ENCODE measurements at places on chromosomes 16 and 17.

GRCh38 chr17:29892201-29892600, 37.8 kb downstream of the SSH2 start:
- no peak for DNase-seq

DNA sequence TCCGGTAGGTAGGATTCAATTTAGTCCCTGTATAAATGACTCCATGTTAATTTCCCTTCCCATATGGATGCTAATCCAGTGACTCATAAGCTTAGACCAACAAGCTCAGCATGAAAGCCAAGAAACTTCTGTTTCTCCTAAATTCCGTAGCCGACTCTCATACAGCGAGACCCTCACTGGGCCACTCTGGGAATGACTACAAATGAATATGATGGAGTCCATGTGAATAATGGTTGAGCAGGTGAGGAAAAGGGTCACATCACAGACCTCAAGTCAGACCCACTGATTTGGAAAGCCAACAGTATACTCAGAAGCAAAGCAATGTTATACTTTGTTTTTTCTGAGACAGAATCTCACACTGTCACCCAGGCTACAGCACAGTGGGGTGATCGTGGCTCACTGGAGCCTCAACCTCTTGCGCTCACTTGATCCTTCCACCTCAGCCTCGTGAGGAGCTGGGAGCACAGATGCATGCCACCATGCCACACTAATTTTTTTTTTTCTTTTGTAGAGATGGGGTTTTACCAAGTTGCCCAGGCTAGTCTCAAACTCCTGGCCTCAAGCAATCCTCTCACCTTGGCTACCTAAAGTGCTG, 14.6 kb downstream of the RSL1D1 start:
- DNase-seq = no peak

GRCh38 chr17:63041722-63042121, 75.7 kb downstream of the TANC2 start:
- no peak for DNase-seq

GRCh38 chr16:58421059-58421458, 28.8 kb downstream of the GINS3 start:
- no peak for DNase-seq

- no peak for DNase-seq
Measured at GRCh38 chr16:82560805-82561325, 65.9 kb upstream of the CDH13 start.

DNA sequence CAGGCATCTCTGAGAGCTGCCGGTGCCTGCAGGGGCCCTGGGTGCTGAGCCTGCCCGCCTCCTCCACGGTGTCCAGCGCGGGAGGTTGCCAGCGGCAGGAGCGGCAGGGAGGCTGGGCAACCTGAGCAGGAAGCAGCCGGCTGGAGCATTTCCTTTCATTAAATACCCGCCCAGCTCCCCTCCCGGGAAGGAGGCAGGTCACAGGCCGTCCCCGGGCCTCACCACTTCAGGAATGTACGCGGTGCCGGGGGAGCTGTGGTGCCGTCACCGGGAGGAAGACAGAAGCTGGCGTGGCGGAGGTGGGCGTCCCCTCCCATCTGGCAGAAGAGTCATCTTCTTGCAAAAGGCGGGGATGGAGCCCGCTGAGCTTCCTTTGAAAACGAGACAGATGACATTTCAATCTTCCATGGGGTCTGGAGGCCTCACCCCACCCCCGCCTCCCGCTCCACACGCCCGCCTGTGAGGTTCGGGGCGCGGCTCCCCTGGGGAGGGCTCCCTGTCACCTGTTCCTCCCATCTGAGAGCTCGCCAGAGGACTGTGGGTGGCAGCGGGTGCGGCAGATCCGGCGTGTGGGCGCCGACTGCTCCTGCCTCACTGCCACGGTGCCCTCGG, 16.0 kb downstream of the SOX8 start:
- peak; percentile 38 for DNase-seq

GRCh38 chr16:14211856-14212543, 140.9 kb downstream of the MRTFB start:
- DNase-seq = no peak

- DNase-seq = no peak
Measured at GRCh38 chr17:57705921-57706695, 39.0 kb downstream of the CCDC182 start.

GRCh38 chr17:72486806-72487205, 366.0 kb downstream of the SOX9 start:
- no peak for DNase-seq

GRCh38 chr17:14373614-14374259, 72.9 kb downstream of the HS3ST3B1 start:
- no peak for DNase-seq

GRCh38 chr17:921161-921560, 58.4 kb downstream of the NXN start:
- no peak for DNase-seq

DNA sequence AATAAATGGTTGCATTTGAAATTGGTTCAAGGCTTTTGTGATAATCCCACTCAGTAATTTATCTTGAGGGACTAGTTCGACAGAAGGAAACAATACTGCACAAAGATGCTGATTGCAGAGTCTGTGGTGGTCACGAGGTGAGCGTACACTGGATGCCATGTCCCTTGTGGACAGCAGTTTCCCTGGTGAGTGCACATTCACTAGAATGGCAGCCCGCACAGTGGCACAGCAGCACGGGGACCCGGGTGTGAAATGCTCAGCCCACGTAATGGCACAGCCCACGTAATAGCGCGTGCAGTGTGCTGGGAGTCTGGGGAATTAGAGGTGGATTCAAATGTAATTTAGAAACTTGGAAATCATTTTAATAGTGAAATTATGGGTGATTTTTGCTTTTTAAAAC, 154.0 kb downstream of the LGALS9B start:
- DNase-seq = no peak

DNA sequence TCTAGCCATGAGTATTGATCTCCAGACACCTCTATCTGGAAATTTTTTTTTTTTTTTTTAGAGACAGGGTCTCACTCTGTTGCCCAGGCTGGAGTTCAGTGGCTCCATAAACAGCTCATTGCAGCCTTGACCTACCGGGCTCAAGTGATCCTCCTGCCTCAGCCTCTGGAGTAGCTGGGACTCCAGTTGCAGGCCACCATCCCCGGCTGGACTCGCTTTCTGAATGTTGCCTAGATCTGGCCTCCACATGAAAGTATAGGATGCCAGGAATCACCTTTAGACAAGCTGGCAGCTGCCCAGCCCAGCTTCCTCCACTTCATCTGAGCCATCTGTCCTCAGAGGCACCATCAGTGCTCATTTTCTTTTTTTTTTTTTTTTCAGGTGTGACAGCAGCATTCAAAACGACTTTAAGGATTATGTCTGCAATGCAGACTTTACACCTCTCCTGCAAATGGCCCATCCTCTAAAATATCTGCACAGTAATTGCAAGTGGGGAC, 6.4 kb upstream of the PRR14 start:
- no peak for DNase-seq

DNA sequence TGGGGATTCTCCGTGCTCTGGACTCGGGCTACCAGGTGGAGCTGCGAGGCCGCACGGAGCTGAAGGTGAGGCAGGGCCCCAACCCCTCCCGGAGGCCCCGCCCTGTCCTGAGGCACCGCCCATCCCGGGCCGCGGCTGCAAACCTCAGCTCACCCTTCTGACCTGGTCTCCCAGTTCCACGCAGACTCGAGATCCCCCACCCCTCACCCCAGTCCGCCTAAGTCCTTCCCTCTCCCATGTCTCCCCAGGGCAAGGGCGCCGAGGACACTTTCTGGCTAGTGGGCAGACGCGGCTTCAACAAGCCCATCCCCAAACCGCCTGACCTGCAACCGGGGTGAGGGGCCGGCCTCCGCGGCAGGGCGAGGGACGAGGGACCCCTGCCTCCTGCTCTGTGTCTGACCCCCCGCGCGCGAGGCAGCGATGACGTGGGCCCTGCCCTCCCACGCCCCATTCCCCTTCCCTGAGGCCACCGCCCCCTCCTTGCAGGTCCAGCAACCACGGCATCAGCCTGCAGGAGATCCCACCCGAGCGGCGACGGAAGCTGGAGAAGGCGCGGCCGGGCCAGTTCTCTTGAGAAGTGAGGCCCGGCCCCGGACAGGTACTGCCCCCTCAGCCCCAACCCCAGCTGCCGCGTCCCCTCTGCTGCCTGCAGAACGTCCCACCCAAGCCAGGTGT, 13.7 kb downstream of the GUCY2D start:
- DNase-seq = no peak

GRCh38 chr17:17511293-17511741, 15.1 kb upstream of the RASD1 start:
- no peak for DNase-seq

- peak; percentile 46 for DNase-seq
Measured at GRCh38 chr16:23694644-23695373, 16.1 kb downstream of the PLK1 start.

- no peak for DNase-seq
Measured at GRCh38 chr17:31744511-31744951, 114.5 kb downstream of the COPRS start.

- no peak for DNase-seq
Measured at GRCh38 chr17:35890774-35891155, 10.6 kb upstream of the CCL5 start.

- no peak for DNase-seq
Measured at GRCh38 chr16:57685633-57686032, 9.0 kb upstream of the DRC7 start.

GRCh38 chr16:50490828-50491227, 57.4 kb upstream of the NKD1 start:
- DNase-seq = no peak

- no peak for DNase-seq
Measured at GRCh38 chr16:80509872-80510271, 30.9 kb upstream of the DYNLRB2 start.

- DNase-seq = peak; percentile 59
Measured at GRCh38 chr17:29572691-29573557, 4.4 kb downstream of the TP53I13 start.

DNA sequence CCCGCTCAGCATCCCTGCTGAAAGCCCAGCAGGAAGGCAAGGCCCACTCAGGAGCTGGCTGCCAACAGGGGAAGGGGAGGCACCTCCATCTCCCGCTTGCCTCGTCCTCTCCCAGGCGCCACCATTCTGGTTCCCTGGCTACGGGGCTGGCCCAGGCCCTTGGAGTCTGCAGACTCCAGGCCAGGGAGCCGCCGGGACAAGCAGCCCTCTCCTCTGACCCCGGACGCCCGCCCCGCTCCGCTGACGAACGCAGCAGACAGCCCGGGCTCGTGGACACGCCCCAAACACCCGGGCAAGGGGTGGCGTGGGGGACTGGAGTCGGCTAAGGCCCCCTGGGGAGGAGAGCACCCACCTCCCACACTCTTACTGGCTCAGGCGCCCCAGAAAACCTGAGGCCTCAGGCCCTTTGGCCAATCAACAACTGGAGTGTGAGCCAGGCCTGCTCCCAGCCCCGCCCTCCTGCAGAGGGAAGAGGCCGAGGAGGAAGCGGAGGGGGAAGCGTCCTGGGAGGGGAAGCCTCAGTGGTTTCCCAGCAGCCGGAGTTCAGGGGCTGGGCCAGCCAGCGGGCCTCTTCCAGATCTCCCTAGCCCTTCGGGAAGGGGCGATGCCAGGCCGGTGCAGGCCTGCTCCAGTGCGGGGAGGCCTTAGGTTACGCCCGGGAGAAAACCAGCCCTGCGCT, 4.2 kb downstream of the MNT start:
- peak; percentile 71 for DNase-seq

DNA sequence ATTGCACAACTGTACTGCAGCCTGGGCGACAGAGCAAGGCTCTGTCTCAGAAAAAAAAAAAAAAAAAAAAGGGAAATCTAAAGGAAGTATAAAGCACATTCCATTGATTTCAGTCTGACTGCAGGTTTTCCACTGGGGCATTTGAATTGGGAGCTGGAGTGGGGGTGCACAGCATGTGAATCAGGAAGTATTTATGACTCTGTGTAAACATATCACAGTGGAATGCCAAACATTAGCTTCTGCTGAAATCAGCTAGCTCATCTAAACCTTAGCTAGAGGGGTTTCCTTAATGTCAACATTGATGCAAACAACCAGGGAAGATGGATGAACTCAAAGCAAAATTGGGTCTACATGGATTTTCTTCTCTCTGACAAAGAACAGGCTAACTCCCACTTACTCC, 641.0 kb upstream of the EEF2KMT start:
- no peak for DNase-seq

- no peak for DNase-seq
Measured at GRCh38 chr16:55039511-55039910, 108.8 kb downstream of the IRX5 start.

GRCh38 chr17:41583137-41584127, 3.3 kb downstream of the KRT14 start:
- DNase-seq = no peak

DNA sequence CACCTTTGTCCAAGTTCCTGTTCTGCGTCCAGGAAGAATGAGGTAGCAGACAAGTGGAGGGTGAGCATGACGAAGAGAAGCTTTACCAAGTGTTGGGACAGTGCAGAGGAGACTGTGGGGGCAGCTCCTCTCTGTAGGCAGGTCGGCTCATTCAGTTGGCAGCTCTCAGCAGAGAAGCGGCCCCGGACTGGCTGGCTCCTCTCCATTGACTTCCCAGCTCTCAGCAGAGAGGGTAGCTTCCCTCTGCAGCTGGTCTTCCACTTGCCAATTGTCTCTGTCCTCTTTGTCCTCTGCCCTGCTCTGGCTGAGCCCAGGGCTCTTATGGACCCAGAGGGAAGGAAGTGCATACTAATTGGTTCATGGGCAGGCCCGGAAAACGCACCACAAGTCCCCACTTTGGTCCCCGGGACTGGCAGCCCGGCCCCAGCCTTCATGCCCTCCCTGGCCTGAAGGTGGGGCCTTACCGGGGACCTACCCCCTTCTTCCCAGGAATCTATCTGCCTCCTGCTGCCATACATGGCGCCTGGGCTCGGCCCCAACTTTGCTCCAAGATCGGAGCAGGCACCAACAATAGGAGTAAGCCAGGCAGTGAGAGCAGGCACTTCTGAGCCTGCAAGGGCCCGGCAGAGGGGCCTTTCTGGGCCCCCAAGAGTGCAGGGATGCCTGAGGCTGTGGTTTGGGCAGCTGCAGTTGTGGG, 10.1 kb downstream of the KCTD5 start:
- DNase-seq = no peak

- no peak for DNase-seq
Measured at GRCh38 chr16:10896165-10896564, 19.2 kb downstream of the CIITA start.

DNA sequence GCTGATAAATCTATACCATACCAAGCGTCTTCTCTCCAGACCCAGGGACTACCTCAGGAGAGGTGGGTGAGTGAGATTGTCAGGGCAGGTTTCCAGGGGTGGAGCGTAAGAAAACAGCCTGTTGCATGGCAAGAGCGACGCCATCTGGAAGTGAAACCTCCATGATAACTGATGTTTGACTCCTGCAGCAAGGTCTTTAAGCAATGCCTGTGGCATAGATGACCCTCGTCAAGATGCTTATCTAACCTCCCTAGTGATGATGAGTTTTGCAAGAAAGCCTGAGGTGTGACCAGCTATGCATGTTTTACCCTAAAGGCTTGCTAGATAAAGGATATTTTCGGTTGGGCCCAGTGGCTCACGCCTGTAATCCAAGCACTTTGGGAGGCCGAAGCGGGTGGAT, 71.6 kb downstream of the GSG1L start:
- DNase-seq = no peak

- no peak for DNase-seq
Measured at GRCh38 chr17:29591146-29591736, 1.7 kb upstream of the ANKRD13B start.

- DNase-seq = no peak
Measured at GRCh38 chr17:57603546-57603945, 141.6 kb downstream of the CCDC182 start.
